ENCODE measurements at places on chromosomes 7 and 10.
A peak's percentile ranks its signal among the peaks of the same experiment; 100 is the strongest.

DNA sequence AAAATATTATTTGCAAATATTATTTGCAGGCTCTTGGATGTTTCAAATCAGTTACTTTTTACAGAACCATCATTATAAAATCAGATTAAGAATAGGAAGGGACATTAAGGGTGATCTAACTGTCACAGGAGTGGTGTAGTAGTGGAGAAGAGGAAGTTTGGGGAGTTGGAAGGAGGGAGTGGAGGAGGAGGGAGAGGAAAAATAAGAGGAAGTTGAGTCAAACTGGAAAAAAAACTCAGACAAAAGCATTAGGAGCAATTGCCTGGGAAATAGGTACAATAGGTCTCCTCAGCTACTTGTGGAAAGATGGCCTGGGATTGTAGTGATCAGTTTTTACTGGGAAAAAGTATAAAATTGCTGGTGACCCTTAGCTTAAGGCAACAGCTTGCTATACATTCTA, 77.7 kb upstream of the GPR37 start:
- no peak for DNase-seq

GRCh38 chr10:129850790-129851189, 113.3 kb downstream of the EBF3 start:
- no peak for DNase-seq

DNA sequence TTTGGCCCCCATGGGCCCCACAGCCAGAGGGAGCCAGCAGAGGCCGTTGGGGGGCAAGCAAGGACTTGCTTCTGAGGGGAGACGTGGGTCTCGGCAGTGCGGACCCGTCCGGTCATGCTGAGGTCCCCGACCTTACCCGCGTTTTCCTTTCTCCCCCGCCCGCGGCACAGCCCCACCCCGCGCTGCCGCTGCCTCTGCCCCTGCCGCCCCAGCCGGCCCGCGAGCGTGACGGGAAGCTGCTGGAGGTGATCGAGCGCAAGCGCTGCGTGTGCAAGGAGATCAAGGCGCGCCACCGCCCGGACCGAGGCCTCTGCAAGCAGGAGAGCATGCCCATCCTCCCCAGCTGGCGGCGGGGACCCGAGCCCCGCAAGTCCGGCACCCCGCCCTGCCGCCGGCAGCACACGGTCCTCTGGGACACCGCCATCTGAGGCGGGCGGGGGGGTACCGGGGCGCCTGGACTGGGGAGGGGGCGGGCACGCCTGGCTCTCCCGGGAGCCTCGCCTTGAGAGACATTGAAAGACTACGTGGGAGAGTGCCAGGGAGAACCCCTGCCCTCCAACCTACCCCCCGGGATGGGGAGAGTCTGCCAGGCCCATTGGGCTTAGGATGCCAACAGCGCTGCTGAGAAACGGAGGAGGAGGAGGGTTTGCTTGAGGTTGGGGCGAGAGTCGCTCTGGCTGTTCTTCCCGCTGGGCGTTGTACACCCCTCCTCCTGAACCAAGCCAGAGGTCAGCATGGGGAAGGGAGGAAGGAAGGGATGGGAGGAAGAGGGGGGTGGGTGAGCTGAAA, 9.9 kb downstream of the NYAP1 start:
- DNase-seq: no peak

DNA sequence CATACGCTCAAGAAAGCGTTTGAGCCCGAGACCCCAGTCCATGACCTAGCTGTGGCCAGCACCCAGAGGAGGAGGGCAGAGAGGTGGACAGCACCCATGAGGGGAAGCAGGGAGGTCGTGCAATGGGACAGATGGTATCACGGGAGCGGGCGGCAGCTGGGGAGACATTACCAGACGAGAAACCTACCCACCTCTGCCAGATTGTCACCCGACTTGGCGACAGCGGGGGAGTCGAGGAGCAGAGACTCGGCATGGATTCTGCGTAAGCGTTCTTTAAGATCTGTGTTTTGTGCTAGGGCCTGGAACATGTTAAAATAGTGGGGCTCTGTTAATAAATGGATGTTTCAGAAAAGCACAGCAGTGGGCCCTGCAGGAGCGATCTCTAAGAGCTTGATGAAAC, 91.6 kb upstream of the GSDME start:
- DNase-seq: no peak

GRCh38 chr10:42691361-42692120, 53.2 kb upstream of the ZNF33B start:
- no peak for DNase-seq

GRCh38 chr7:99199226-99199625, 8.7 kb downstream of the KPNA7 start:
- no peak for DNase-seq

DNA sequence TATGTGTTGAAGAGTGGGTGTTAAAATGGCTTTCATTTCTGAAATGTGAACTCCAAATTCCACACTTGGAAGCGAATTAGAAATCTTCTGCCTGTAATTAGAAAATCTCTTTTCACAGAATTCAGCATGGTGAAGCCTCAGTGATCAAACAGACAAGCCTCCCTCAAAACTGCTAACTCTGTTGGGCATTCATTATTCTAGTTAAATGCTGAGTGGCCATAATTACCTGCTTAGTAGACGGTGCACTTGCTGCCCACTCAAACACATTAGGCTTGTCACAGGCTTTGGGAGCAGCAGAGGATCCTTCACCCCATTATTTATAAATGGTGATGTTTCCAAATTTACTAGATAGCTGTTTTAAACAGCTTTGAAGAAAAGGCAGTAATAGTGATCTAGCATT, 177.2 kb upstream of the PCLO start:
- DNase-seq: no peak

DNA sequence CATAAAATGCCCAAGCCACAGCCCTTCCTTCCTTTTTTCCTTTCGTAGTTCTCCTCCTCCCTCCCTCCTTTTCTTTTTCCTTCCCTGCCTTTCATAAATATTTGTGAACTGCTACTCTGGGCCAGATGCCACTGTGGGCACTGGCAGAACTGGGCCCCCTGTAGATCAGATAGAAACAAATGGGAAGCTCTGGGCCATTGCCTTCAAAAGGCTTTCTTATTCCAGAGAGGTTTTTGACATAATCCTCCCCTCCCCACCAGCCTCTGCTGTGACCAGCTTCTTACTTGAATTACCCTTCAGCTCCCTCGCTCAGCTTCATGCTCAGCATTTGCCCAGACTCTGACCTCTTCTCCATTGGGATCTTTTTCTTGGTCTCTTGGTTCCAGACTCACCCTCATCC, 886.8 kb downstream of the LRMDA start:
- DNase-seq: no peak

DNA sequence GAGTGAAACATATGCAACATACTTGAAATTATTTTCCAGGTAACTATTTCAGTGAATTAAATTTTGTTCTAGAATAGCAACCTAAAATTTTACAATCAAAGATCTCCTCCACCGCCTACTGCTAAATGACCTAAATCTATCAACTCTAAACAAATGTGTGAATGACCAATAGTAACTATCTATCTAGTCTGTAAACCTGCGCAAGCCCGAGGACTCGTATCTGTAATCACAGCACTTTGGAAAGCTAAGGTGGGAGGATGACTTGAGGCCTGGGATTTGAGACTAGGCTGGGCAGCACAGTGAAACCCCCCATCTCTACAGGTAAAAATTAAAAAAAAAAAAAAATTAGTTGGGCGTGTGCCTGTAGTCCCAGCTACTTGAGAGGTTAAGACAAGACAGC, 83.0 kb downstream of the NEBL start:
- DNase-seq: no peak

GRCh38 chr7:56092789-56093531, at the start of gene PHKG1:
Gene PHKG1, minus strand, starts transcription at chr7:56092952. Its CDS starts 4,011 bp downstream, at chr7:56088941.
- no peak for DNase-seq

DNA sequence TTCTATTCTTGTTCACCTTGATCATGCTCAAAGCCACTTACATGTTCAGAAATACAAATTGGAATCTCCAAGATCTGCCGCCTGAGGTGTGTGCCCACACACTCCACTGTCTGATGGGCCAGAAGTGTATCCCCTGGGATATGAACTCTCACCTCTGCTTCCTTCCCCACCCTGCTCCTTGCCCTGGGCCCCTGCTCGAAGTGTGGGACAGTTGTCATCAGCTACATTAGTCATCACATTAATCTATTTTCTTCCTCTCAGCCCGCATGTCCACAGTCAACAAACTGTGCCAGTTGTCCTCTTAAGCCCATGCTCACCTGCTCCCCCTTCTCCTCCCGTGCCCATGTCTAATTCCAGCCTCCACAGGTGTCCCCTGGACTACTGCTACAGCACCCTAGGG, 154.7 kb downstream of the PTPN20 start:
- DNase-seq: no peak

DNA sequence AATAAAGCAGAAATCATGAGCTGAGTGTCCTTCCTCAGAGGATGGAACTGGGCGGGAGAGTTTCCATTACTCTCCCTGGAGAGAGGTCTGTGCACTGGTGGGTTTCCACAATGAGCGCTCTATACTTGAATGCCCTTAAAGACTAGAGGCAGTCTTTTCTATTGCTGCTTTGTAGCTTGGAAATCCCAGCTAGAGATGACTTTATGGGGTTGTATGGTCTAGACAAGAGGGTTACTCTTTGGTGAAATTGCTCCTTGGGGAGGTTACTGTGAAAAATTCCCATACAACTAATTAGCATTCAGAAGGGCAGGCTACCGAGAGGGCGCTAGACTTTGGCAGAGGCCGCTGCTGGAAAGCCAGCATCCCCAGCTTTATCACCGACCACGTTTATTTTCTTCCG, 136.8 kb downstream of the TAX1BP1 start:
- DNase-seq: no peak

DNA sequence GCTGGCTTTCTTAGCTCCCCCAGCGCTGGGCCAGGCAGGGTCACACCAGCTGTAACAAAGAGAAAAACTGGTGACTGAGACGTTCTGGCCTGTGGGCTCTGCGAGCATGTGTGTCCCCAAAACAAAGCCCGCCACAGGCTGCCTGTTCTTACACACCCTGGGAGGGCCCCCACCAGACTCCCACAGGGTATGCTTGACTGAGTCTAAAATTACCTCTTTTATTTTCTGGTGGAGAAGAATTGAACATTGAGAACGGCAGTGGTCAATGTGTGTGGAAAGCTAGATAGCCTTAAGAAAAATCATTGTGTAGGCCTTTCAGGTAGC, 808 bp downstream of the C10orf71 start:
- no peak for DNase-seq

DNA sequence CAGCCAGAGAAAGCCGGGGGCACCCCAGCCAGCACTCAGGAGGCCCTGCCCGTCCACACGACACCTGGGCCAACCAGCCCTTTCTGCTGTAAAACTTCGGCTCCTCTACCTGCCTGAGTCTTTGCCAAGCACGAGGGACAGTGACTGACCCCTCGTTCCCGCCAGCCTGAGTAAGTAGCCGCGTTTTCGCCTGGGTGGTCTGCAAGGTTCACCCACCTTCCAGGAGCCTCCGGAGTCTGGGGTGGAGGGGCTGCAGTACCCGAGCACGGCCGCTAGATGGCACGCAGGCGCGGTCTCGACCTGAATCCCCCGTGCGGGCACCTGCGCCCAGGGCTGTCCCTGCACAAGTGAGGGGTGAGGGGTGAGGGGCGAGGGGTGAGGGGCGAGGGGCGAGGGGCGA, 192.7 kb downstream of the PTPRN2 start:
- DNase-seq: peak; percentile 10

- no peak for DNase-seq
These were observed 95.4 kb downstream of the MGMT start for GRCh38 chr10:129562487-129562886.

GRCh38 chr10:86688398-86688921, 20.1 kb downstream of the LDB3 start:
- peak; percentile 32 for DNase-seq

GRCh38 chr7:106947244-106947728, 82.2 kb downstream of the PIK3CG start:
- peak; percentile 84 for DNase-seq

DNA sequence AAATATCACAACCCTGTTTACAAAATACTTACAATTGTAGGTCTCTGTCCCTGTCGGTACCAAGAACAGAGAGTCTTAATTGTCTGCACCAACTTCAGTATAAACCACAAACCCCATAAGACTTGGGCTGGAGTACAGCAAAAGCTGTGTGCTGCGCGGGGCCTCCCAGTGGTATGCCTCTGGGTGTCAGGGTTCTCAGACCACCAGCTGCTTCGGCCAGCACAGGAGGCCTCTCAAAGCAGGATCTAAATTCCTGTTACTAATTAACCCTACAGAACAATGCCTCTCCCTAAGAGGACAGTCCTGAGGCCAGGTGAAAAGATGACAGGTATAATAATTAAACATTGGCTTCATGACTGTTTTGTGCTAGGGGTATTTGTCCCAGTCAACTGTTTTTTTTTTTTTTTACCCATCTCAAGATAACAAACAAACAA, 957 bp upstream of the SVIL start:
- no peak for DNase-seq

DNA sequence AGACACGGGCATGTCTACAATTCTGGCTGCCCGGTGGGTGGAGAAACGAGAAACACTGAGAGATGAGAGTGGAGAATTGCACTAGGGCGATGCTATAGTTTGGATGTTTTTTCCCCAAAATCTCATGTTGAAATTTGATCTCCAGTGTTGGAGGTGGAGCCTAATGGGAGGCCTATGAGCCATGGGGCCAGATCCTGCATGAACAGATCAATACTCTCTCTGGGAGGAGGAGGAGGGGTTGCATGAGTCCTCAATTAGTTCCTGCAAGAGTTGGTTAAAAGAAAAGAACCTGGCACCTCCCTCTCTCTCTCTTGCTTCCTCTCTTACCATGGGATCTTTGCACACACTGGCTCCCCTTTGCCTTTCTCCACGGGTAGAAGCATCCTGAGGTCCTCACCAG, 299.1 kb downstream of the CALN1 start:
- DNase-seq: no peak

GRCh38 chr7:121473645-121474300, 77.7 kb upstream of the FAM3C start:
- no peak for DNase-seq

DNA sequence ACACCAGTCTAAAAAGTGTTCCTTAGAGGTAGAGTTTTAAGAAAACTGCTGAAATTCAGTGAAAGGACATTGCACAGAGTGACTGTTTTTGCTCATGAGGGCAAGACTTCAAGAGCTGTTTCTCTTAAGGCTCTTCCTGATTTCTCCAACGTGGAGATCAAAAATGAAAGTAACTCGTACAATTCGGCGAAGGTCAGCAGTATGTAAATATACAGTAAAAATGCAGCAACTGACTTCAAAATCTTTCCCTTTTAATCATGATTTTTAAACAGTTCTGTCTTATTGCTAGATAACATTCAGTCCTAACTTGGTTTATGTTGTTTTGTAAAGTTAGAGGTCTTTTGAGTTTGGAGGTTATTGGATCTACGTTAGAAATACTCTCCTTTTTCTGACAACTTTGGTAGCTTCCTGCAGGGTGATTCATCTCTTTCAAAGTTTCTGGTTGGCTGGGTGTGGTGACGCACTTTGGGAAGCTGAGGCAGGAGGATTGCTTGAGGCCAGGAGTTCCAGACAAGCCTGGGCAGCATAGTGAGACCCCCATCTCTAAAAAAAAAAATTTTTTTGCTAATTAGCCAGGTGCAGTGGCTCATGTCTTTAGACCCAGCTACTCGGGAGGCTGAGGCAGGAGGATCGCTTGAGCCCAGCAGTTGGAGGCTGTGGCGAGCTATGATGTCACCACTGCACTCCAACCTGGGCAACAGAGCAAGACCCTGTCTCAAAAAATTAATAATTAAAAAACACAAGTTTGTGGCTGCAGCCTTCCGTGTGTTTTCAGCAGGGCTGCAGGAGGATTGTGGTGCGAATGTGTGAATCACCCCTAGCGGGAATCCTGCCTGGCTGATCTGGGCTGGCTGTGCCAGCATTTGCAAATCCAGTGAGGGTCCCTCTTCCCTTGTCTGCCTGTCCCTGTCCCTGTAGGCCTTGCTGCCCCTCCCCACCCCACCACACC, 29.2 kb upstream of the AP5Z1 start:
- no peak for DNase-seq

Data from NCI-H524 (cell line).